Activated CD4-positive, alpha-beta T cell treated with anti-CD3 and anti-CD28 coated beads, Interleukin-2, amount 50 U/mL, for 48 hours (primary cell): ENCODE measurements at places on chromosomes 6 and 20.

DNA sequence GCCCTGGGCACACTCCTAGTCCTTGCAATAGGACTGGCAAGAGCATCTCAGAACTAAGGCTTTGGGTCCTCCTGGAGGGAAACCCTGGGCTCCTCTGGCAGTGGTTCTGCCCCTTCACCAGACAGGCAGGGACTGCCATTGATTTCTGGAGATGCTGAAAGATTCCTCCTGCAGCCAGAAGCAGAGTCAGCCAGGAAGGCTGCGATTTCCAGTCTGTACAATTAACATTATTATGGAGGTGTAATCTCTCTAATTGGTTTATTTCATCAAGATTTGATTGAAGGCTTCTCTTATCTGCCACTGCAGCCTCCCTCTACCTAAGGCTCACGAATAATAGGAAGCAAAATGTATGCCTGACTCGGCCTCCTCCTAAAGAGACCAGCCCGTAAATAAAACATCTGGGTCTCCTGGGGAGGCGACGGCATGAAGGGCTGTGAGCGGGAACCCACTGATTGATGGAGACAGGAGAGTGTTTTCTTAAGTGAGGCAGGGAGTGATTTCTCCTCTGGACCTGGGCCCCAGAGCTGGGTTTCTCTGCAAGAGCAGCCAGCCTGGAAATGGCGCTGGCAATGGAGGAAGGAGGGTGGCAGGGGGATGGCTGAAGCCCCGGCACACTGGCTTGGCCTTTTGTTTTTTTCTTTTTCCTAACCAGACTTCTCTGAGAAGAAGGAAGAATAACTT is 689.6 kb downstream of the DHX35 start:
- no peak for DNase-seq

- no peak for DNase-seq
Measured at GRCh38 chr6:129641344-129641743, 68.6 kb downstream of the ARHGAP18 start.

DNA sequence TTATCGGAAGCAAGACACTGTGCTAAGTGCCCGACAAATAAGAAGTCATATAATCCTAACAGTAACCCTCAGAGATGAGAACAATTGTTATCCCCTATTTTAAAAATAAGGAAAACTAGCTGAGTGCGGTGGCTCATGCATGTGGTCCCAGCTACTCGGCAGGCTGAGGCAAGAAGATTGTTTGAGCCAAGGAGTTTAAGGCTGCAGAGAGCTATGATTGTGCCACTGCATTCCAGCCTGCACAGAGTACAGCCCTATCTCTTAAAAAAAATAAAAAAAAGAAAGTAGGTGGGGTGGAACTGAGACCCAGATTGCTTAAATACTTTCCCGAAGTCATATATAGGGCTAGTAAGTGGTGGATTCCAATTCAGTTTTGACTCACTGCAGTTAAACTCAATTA is 84.7 kb downstream of the UST start:
- DNase-seq: no peak

DNA sequence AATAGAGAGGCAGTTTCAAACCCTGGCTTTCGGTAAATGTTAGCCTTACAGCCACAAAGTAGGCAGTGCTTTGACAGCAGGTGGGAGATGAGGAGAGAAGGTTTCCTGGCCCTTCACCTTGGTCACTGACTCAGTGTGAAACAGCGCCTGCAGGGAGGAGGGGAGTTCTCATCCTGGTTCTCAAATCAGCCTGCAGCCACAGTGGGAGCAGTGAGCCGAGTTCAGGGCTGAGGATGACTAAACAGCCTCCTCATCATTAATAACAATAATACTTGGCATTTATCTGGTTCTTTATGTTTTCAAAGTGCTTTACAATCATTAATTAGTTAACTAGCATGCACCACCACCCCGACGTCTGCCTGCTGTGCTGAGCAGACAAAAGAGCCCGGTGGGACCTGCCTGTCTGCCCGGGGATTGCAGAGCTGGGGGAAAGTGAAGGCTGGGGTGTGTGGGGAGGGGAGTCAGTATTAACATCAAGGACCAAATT is 59.6 kb downstream of the PRDM1 start:
- DNase-seq: peak; percentile 47

GRCh38 chr6:26312501-26313397 is 52.2 kb upstream of the BTN3A2 start:
- peak; percentile 89 for DNase-seq

- DNase-seq: no peak
Measured at GRCh38 chr6:79117752-79118151, 39.7 kb upstream of the PHIP start.

DNA sequence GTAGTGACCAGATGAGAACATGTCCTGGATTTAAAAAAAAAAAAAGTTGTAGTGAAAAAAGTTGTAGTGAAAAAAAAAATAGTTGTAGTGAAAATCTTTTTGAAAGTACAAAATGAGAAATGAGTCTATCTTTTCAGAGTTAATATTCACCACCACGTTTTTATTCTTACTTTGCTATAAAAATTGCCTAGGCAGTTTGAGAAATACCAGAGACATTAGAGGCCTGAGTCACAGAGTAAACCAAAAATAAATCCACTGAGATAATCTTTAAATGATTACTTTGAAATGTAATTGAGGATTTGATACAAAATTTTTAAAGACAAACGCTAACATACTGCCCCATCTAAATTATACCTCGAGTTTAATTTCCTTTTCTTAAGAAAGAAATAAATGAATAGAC is 101.2 kb upstream of the TIAM2 start:
- DNase-seq: no peak
